ENCODE measurements at places on chromosomes 5 and 9. TPM values are rescaled to one million over a fixed set of nuclear protein-coding genes. Genes with fewer than 3 reads are reported as not detected.

The FAM169A gene
- total RNA-seq, result 0.84 TPM

The SNCAIP gene
- 4.0 TPM for total RNA-seq

The EIF4E1B gene
- not detected for total RNA-seq

The BTNL8 gene
- total RNA-seq, result 4.5 TPM

The FYB1 gene
- total RNA-seq, result 45.0 TPM

The ZDHHC11 gene
- 12.6 TPM for total RNA-seq

The RICTOR gene
- total RNA-seq, result 51.1 TPM

The PCDHB10 gene
- 2.1 TPM for total RNA-seq

The IL9 gene
- total RNA-seq, result not detected

The LHX3 gene
- not detected for total RNA-seq

The ZNG1F gene
- total RNA-seq, result 9.3 TPM

The CDX1 gene
- total RNA-seq, result not detected

The ARSK gene
- 5.7 TPM for total RNA-seq

The S100Z gene
- 0.52 TPM for total RNA-seq
